Kidney epithelial cell (primary cell): ENCODE measurements at places on chromosomes 7 and 10.

- DNase-seq, result no peak
Measured at GRCh38 chr7:127862525-127862924, 168.7 kb downstream of the LRRC4 start.

DNA sequence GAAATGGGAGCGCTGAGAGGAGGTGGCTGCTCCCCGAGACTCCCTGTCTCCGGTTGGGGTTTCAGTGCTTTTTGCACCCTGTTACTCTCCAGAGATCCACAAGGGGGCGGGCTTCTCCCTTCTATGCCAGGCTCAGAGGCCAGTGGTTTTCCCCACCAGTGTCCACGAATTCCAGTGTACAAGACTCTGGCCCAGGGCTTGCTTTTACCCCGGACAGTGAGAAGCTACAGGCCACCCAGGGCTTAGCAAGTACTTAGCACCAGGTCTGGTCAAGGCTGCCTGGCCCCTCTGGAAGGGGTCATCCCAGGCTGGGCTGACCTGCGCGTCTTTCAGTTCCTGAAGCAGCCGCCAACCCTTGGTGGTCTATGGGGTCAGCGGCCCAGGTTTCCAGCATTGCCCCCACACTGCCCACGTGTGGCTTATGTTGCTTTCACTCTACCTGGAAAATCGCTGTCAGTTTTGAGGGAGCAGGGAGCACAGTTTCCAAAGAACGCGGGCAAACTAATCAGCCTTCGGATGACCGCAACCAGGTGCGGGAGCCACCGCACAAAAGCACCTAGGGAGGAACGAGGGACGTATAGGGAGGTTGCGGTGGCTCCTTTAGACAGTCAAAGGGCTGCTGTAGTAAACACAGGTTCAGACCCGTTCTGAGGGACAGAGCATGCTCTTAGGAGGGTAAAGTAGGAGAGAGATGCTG, 6.8 kb downstream of the CYP26A1 start:
- no peak for DNase-seq

DNA sequence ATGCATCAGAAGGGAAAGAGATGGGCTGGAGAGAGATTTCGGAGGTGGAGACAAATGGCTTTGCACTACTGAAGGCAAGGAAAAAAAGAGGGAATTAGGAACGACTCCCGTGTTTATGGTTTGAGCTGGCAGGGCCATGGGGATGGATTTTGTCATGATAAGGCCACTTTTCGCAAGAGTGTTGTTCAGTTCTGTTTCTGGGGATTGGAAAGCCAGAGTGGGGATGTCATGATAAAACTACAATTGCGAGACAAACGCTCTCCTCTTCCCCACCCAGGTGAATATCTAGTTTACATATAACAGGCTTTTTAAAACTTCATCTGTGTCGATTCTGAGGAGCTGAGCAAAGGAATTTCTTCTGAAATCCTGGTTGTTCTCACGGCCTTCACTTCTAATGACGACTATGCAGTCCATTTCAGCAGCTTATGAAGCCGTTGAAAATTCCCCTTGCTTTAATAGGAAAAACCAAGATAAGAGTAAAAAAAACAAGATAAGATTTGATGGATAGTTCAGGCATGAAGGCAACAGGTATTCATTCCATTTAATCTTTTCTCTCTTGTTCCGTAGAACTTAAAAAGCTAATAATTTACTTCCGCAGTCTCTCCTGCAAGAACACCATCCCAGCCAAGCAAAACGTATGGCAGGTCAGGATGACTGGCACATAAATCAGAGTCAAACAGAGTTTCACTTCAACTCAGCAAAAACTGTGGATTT, 245.6 kb upstream of the PITRM1 start:
- no peak for DNase-seq

GRCh38 chr7:151806204-151806603, 70.7 kb downstream of the PRKAG2 start:
- DNase-seq, result no peak

- no peak for DNase-seq
Measured at GRCh38 chr10:52483587-52483986, 169.5 kb downstream of the DKK1 start.

DNA sequence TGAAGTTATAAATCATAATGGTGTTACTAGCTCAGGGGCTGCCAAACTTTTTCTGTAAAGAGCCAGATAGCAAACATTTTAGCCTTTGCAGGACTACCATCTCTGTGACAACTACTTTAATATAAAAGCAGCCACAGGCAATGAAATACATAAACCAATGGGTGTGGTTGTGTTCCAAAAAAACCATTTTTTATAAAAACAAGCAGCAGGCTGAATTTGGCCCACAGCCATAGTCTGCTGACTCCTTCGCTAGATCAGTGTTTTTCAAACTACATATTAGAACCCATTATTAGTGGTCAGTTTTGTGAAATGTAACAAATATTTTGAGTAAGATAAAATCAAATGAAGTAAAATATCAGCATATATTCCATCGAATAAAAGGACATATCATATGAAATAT, 13.6 kb downstream of the GNG11 start:
- no peak for DNase-seq

- DNase-seq, result no peak
Measured at GRCh38 chr7:137626469-137627067, 220.2 kb downstream of the DGKI start.
